Left renal cortex interstitium (tissue), 4 donors: ENCODE measurements at places on chromosomes 4 and X. TPM values are rescaled to one million over a fixed set of nuclear protein-coding genes. Genes with fewer than 3 reads are reported as not detected.

GRCh38 chr4:93791570-93792195 lies 36.9 kb upstream of the ATOH1 start:
- peak; percentile 25 for DNase-seq

DNA sequence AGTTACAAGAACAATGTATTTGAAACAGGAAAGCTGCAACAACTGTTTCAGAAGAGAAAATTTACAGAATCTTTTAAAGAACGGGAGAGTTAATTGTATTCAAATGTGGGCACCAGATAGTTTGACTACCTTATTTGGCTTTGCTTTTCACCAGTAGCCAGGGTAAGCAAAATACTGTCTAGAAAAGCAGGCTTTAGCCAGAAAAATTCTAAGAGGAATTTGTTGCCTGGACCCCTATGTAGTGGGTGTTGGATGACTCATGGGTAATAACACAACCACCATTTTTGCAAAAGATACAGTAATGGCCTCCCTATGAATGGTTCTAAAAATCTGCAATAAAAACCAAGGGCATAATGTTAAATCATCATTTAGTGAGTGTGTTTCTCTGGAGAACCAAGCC lies 233.4 kb upstream of the ANXA3 start:
- no peak for DNase-seq

RIPPLY1 gene
- polyA plus RNA-seq: 2.5 TPM

DNA sequence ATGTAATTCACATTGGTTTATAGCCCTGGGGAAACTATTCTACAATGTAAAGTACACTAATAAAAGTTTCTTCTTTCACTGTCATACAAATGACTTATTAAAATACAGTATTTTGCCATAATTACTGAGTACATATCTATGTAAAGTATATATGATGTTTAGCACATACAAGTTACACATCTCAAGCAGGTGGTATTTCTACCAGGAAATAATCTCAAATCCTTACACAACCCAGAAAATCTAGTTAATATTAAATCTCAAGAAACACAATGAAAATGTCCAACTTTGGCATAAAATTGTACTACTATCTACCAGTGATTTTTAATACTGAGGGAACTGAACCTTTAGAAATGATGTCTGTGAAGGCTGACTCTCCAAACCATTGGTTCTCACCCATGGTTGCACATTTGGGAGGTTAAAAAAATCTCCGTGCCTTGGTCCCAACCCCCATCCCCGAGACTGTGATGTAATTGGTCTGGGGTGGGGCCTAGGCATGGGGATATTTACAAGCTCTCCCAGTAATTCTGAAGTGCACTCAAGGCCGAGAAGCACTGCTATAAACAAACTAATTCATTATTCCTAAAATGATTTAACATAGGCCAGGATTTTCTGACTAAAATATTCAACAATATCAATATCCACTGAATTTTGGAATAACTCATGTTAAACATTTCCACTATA lies 27.6 kb downstream of the MAP3K15 start:
- no peak for DNase-seq

- no peak for DNase-seq
These were observed 9.6 kb downstream of the PPP3CA start for GRCh38 chr4:101337688-101338087.

FOXR2 gene
- polyA plus RNA-seq: not detected

- no peak for DNase-seq
These were observed 54.5 kb downstream of the LDB2 start for GRCh38 chr4:16843831-16844508.

DNA sequence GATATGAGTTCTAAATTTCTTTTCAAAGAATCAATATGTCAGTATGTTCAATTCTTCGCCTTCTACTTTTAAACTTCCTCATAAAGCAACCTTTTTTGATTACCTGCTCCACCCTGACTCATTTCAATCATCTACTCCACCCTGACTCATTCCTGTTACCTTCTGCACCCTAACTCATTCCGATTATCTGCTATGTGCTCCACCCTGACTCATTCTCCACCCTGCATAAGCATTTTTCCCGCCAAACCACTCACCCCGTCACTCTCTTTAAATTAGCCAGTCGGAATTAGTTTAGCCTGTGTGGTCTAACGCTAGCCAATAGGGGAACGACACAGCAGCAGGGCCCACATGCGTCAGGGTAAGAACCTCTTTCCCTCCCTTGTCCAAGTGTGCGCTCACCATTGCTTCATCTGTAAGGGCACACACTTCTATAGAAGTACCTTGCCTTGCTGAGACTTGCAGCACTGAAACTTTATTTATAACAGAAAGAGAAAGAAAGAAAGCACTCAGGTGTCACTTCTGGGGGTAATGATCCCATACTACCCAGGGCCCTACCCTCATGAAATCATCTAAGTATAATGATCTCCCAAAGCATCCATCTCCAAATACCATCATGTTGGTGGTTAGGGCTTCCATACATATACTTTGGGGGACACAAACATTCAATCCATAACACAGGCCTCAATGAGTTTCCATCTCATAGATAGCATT lies 875.2 kb downstream of the RAPGEF2 start:
- DNase-seq: no peak

FATE1 gene
- polyA plus RNA-seq: 0.18 TPM

GRCh38 chr4:99457270-99457669 lies 22.1 kb upstream of the ADH7 start:
- DNase-seq: no peak

DNA sequence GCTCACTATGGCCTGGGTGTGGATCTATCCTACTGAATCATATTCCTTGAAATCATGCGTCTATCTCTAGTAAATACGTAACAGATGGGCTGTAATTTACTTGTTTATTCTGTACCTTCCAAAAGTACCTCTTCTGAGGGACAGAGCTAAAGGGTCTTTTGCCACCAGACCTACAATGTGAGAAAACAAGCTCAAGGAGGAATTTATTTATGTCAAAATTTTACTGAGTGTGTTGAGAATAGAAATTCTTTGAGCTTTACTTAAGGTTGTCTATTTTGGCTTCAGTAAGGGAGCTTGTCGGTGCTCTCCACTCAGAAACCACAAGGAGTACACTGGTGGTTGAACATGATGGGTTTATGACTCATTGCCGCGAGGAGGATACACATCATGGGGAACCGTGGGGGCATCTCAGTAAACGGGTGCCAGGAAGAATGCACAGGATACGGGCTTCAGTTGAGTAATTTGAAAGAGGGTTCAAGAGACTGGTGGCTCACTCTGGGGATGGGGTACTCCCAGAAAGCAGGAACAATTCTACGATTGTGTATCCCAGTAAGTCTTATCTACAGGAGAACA lies 3.0 kb downstream of the ANK2 start:
- DNase-seq: no peak

- DNase-seq: no peak
These were observed 12.6 kb downstream of the RUFY3 start for GRCh38 chr4:70734168-70734954.

MED28 gene
- 60.0 TPM for polyA plus RNA-seq

CCKAR gene
- polyA plus RNA-seq: not detected

OTC gene
- polyA plus RNA-seq: 0.13 TPM

DSPP gene
- 0.04 TPM for polyA plus RNA-seq

DNA sequence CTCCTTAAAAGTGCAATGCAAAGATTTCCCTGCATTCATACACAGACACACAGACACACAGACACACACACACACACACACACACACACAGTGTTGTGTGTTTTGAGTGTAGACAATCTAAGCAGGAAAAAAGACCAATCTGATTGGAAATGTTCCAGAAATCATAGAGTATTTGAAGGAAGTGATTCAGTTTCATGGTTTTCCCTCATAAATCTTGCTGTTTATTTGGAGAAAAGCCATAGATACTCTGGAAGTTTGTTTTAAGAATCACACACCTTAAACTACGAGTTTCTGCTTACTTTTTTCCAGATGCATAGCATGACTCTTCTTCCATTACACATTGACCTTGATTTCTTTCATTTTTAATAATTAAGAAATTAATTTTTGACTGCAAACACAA lies 298.5 kb upstream of the BMP3 start:
- DNase-seq: no peak

DNA sequence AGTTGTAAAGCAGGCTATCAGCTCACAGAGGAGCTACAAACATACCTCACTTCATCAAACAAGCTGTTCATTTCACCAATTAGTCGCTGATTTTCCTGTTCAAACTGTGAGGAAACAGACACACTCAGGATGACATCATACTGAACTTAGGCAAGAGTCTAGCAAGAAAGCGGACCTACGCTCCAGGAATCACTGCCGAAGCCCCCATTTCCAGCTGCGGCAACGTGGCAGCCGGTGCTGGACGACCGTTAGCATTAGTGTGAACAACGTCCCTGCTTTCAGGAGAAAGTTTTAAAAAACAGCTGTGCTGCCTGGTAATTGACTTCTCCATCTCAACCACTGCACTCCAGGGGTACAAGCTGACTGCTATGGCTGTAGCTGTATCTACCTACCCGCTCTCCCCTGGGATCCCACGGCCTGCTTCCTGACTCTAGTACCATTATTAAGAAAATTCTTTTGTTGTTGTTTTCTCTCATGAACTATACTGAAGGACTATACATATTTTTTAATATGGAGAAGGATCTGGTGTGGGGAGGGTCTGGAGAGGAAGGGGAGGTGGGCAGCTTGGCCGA lies 38.3 kb downstream of the NSG1 start:
- DNase-seq: no peak

DNA sequence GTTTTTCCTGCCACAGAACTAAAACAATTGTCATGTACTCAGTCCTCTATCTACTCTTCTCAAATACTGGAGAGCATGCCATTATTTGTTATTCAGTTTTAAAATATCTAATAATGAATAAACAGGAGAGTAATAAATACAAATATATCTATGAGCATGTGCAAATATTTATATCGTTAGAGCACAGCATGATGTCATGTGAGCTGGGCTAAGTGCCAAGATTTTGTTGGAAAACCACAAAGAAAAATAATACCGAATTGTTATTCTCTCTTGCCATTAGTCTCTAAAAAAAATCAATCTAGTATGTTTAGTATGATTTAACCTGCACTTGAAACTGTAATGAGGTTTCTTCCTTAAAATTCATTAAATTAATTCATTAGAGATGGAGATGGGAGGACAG lies 97.3 kb downstream of the DDX60 start:
- DNase-seq: no peak

DNA sequence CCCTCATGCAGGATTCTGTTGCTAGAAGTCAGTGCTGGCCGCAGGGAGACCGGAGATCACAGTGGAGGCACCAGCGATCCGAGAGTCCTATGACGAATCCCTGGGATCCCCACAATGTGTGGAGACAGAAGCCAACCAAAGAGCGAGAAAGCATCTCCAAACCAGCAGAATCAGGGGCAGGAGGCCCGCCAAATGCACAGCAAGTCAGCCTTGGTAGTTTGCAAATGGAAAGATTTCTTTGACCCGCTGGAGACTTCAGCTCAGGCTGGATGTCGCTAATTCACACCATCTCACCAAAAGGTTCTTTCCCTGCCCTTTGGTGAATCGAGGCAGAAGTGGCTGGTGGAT lies 505 bp upstream of the PKD2 start:
- no peak for DNase-seq

- DNase-seq: no peak
These were observed 13.7 kb downstream of the PPP2R3B start for GRCh38 chrX:372856-373640.

CENPVL1 gene
- polyA plus RNA-seq: 0.20 TPM

DDX53 gene
- not detected for polyA plus RNA-seq

DNA sequence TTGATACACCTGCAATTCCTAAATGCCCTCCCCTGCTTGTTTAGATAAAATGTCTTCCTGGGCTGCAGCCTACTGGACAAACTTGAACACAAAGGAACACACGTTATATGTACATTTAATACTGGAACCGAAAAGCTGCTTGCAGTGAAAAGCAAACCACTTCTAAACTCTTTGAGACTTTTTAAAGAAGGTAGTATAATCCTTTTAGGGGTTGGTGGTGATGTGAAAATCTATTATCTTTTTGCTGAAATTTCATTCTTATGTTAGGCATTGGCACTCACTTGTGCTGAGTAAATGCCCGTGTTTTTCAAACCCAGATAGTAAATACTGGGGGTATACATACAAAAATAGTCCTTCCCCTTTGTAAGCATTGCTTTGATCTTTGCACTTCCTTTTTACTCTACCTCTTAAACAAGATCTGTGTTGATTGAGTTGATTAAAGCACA lies 2.2 kb downstream of the NFKB1 start:
- no peak for DNase-seq

- DNase-seq: no peak
These were observed 215.8 kb upstream of the RASGEF1B start for GRCh38 chr4:81687471-81687870.

DNA sequence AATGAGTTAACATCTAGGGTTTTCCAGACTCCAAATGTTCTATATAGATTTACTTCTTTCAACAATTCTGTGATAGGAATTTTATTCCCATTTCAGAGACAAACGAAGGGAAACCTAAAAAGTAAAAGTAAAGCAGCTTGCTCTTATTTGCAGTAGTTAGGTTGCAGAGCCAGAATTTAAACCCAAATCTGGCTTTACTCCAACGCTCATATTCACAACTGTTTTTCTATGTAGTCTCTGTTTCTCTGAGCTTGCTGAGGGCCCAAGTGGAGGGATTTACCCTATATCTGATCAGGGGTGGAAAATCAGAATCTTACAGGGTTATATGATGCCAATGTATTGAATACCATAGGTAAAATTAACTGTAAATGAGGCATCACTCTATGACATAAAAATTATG lies 599.1 kb upstream of the GRIA3 start:
- no peak for DNase-seq

GRCh38 chr4:37597034-37597433 lies 89.1 kb downstream of the RELL1 start:
- DNase-seq: no peak
